Smooth muscle cell of the coronary artery (primary cell): ENCODE measurements at places on chromosomes 11 and 22. TPM values are rescaled to one million over a fixed set of nuclear protein-coding genes. Genes with fewer than 3 reads are reported as not detected.

ADM2 gene
- total RNA-seq: 1.2 and 1.6 TPM in 2 replicates

MYOD1 gene
- not detected in 2 replicates for total RNA-seq

RGL4 gene
- total RNA-seq: not detected in 2 replicates

LRRC55 gene
- total RNA-seq: not detected in 2 replicates

RAB36 gene
- 1.4 and 1.8 TPM in 2 replicates for total RNA-seq

C11orf52 gene
- 0.23 and 0.38 TPM in 2 replicates for total RNA-seq

C11orf65 gene
- total RNA-seq: 0.30 and 0.35 TPM in 2 replicates

MYO18B gene
- total RNA-seq: under 0.01 and 6.7 TPM in 2 replicates

SCGB1D2 gene
- not detected in 2 replicates for total RNA-seq

GGT1 gene
- 0.83 and 2.3 TPM in 2 replicates for total RNA-seq

CRYBB3 gene
- total RNA-seq: not detected in 2 replicates

SMIM35 gene
- not detected in 2 replicates for total RNA-seq

OR8A1 gene
- not detected in 2 replicates for total RNA-seq

RTN3 gene
- 24.1 and 35.3 TPM in 2 replicates for total RNA-seq

DYNC2H1 gene
- total RNA-seq: 14.4 and 48.3 TPM in 2 replicates

CASP5 gene
- total RNA-seq: not detected in 2 replicates

APOC3 gene
- total RNA-seq: not detected in 2 replicates

MUC15 gene
- not detected in 2 replicates for total RNA-seq

P2RX6 gene
- 0.47 and 0.68 TPM in 2 replicates for total RNA-seq

DDI1 gene
- total RNA-seq: not detected in 2 replicates

SLC22A24 gene
- total RNA-seq: not detected in 2 replicates

SLC5A4 gene
- not detected in 2 replicates for total RNA-seq

SLN gene
- total RNA-seq: 8.6 TPM in 1 of 2 replicates, not detected in the other

KLHDC7B gene
- total RNA-seq: under 0.01 and 0.08 TPM in 2 replicates

MAJIN gene
- total RNA-seq: not detected in 2 replicates

RAG1 gene
- 0.12 and 0.60 TPM in 2 replicates for total RNA-seq

OR51B4 gene
- not detected in 2 replicates for total RNA-seq

WBP2NL gene
- 0.23 and 0.30 TPM in 2 replicates for total RNA-seq

PDGFD gene
- total RNA-seq: 2.0 and 61.0 TPM in 2 replicates

PC gene
- total RNA-seq: 9.3 and 14.7 TPM in 2 replicates

OR52N4 gene
- not detected in 2 replicates for total RNA-seq

MUC6 gene
- total RNA-seq: not detected in 2 replicates

PPP1CA gene
- 81.6 and 202 TPM in 2 replicates for total RNA-seq

FAM111B gene
- total RNA-seq: 0.12 and 2.6 TPM in 2 replicates

MYO7A gene
- 0.08 and 0.23 TPM in 2 replicates for total RNA-seq

TESMIN gene
- 0.08 TPM in 1 of 2 replicates, not detected in the other for total RNA-seq

HBE1 gene
- total RNA-seq: not detected in 2 replicates

SCUBE2 gene
- 0.98 and 8.2 TPM in 2 replicates for total RNA-seq

LRRN4CL gene
- 0.45 and 17.7 TPM in 2 replicates for total RNA-seq

MRPL40 gene
- total RNA-seq: 20.5 and 43.2 TPM in 2 replicates

MOV10L1 gene
- total RNA-seq: 0.23 and 16.9 TPM in 2 replicates

OR8G1 gene
- not detected in 2 replicates for total RNA-seq

HIRA gene
- total RNA-seq: 22.8 and 23.9 TPM in 2 replicates

C22orf31 gene
- 0.35 TPM in 1 of 2 replicates, not detected in the other for total RNA-seq

RIN1 gene
- 6.8 and 9.7 TPM in 2 replicates for total RNA-seq

MISFA gene
- total RNA-seq: 1.4 and 1.8 TPM in 2 replicates

KBTBD3 gene
- 2.3 and 21.1 TPM in 2 replicates for total RNA-seq

AAMDC gene
- 58.4 and 63.2 TPM in 2 replicates for total RNA-seq

HEPN1 gene
- 0.08 TPM in 1 of 2 replicates, not detected in the other for total RNA-seq

OR8G5 gene
- not detected in 2 replicates for total RNA-seq

INS gene
- total RNA-seq: not detected in 2 replicates

SLC22A25 gene
- total RNA-seq: not detected in 2 replicates

RPLP2 gene
- total RNA-seq: 397 and 872 TPM in 2 replicates

APOA4 gene
- not detected in 2 replicates for total RNA-seq

TIMM10 gene
- 50.1 and 70.0 TPM in 2 replicates for total RNA-seq

LDHAL6A gene
- not detected in 2 replicates for total RNA-seq

CCDC85B gene
- 28.1 and 51.0 TPM in 2 replicates for total RNA-seq
